ENCODE measurements at places on chromosomes 2 and 18.
A peak's percentile ranks its signal among the peaks of the same experiment; 100 is the strongest.

GRCh38 chr2:33588232-33588631 lies 10.9 kb downstream of the FAM98A start:
- no peak for DNase-seq

- no peak for DNase-seq
Measured at GRCh38 chr2:152961351-152961750, 242.9 kb downstream of the ARL6IP6 start.

- DNase-seq = no peak
Measured at GRCh38 chr2:70916291-70916690, 19.4 kb upstream of the ATP6V1B1 start.

DNA sequence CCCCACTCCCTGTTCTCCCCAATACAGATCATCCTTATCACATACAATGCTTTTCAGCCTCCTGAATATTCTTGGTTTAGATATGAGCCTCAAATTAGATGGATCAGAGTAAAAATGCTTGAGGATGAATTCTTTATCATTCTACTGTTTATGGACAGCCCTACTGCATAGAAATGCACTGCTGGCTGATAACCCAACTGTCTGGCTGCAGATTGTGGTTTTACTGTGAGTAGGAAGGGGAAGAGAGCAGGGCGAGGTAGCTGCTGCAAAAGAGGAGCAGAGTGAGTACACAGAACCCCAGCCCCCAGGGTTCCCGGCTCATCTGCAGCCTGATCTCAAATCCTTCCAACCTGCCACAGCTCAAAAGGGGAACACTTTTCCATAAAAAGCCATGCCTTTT lies 29.4 kb upstream of the NCOA1 start:
- no peak for DNase-seq

DNA sequence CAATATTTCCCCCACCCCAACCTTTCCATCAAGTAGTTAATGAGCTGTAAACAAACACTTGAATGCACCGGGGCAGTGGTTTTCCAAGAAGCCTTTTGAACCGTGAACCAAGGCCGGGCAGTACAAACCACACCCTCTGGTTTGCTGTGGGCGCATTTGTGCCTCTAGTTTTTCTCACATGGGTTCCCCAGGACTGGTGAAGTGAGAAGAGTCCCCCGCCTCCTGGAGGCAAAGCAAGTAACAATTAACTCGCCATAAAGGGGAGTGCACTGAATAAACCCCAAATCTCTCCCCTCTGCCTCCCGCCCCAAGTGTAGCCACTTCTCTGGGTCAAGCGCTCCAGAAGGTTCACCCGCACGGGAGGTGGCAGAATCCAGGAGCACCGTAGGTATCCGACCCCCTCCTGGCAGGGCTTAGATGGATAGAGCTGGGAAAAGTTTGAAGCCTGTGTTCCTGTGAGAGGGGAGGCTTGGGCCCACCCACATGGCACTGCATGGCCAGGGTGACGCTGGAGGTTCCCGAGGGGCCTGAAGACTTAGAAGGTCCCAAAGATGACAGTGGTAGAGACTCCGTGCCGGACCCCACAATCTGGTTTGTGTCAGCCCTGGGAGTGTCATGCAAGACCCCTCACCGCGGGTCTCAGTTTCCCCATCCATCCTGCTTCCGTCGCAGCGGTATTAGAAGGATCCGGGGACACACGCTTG lies 182.2 kb downstream of the SMAD2 start:
- DNase-seq = no peak

GRCh38 chr2:67283641-67284040 lies 113.5 kb upstream of the ETAA1 start:
- DNase-seq = no peak

- DNase-seq = no peak
Measured at GRCh38 chr2:44947028-44947375, 5.5 kb downstream of the SIX3 start.

DNA sequence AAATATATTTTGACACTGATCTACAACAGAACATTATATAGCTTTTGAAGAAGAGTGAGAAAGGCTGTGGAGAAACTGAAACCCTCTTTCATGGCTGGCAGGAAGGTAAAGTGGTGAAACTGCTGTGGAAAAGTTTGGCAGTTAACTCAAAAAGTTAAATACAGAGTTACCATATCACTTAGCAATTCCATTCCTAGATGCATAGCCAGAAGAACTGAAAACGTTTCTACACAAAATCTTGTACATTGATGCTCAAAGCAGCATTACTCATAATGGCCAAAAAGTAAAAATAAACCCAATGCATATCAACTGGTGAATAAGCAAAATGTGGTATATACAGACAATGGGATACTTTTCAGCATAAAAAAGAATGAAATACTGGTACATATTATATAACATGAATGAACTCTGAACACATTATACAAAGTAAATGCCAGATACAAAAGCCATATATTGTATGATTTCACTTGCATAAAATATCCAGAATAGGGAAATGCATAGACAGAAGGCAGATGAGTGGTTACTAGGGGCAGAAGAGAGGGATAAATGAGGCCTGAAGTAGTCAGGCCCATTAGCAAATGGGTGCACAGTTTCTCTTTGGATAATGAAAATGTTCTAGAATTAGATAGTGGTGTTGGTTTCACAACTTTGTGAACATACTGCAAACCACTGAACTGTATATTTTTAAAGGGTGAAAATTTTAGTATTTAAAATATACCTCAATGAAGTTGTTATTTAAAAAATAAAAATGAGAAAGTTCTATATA lies 114.3 kb downstream of the DYM start:
- DNase-seq = no peak

- no peak for DNase-seq
Measured at GRCh38 chr2:171281110-171281509, 120.4 kb upstream of the TLK1 start.

DNA sequence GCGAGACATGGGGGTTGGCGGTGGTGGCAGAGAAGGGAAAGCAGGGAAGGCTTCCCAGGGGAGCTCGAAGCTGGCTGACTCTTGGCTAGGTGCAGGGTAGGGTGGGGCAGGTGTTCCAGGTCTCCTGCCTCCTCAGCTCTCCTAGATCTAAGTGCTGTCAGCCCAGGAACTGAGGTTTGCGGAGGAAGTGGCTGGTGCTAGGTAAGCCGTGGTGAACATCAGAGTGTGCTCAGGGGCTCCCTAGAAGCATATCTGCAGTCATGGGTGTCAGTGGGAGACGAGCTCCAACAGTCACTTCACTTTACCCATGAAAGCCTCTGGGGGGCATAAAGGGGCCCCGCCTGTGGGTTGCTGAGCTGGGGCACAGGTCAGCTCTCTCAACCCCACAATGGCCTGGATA lies 34.1 kb downstream of the ARHGEF4 start:
- DNase-seq = no peak

GRCh38 chr2:86048888-86049287 lies 56.8 kb downstream of the POLR1A start:
- no peak for DNase-seq

- DNase-seq = peak; percentile 43
Measured at GRCh38 chr2:100292022-100292580, 30.2 kb downstream of the LONRF2 start.

- no peak for DNase-seq
Measured at GRCh38 chr2:224025874-224026273, 13.2 kb downstream of the SERPINE2 start.

DNA sequence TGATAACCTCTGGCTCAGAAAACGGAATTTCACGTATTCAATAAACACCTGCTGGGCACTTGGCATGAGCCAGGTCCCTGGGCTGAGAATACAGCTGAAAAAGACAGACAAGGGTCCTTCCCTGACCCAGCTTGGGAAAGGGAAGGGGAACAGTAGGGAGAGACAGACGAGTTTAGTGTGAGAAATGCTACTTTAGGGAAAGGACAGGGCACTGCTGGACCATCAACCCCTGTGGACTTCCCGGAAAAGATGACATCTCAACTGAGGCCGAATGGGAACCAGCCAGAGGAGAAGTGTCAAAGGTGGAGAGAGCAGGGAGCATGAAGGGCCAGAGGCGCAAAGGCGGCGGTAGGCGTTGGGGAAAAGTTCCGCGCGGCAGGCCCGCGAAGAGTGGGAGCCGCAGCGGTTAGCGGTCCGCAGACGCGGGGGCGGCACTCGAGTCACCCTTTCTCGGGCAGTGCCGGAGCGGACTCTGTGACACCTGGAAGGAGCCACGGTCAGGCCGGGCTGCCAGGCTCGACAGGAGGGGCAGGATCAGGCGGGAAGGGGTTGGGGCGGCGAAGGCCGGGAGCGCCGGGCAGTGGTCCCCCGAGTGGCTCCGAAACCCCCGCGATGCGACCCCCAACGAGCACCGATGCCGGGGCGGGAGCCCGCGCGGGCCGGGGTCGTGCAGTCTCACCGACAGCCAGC lies 519 bp downstream of the TEX261 start:
- DNase-seq = no peak

GRCh38 chr2:223619486-223620129 lies 17.4 kb upstream of the SCG2 start:
- DNase-seq = no peak

DNA sequence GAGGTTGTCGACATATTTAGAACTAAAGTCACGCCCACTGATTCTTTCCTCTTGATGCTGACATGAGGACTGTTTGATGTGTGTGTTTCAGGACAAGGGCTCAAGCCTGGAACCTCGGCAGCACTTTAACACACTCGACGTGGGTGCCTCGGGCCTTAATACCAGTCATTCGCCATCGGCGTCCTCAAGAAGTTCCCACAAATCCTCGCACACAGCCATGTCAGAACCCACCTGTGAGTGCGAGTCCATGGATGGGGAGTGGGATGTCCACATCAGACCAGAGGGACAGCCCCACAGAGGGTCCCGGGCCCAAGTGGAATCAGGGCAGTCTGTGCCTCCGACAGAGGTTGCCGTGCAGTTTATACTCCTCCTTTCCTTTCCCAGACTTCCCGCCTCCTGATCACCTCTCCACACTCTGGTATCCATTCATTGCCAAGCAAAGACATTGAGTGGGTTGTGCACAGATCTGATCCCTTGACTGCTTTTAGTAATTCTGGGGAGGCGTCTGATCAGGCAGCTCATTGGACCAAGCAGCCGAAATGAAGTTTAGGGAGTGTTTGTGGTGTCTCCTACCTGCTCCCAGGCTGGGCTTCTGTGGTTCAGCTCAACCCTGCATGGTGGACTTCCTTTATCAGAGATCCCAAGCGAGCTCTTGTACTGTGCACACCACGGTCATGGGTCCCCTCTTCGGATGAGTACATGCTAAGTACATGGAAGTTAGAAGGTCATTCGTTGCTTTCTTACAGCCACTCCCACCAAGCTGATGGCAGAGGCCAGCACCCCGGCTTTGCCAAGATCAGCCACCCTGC lies 27.2 kb upstream of the RPL31 start:
- no peak for DNase-seq

DNA sequence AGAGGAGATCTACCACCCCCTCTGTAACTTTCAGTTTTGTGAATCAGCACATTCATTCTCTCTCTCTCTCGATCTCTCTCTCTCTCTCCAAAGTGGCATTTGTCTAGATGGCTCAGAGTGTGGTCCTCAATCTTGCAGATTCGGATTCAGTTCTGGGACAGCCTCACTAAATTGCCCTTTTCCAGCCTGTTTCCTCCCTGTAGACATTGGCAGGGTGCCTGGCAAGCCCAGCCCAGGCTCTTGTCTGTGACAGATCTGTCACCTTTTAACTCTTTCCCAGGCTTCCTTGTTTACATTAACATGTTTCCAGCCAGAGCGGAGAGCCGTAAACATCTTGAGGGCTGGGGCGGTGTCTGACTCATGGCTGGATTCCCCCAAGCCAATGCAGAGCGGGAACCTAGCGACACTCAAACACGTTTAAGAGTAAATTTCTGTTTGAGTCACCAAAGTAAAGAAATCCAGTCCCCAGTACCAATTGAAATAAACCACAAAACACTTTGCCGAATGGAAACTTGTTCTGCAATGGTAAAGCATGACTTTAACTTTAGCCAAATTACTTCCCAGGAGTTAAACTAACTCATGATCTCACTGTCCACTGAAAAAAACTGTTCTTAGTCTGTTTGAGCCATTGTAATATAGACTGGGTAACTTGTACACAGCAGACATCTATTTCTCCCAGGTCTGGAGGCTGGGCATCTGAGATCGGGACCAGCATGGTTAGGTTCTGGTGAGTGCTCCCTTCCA lies 6.6 kb upstream of the CYP27C1 start:
- DNase-seq = peak; percentile 28

- DNase-seq = no peak
Measured at GRCh38 chr18:50507120-50507590, 52.7 kb upstream of the MAPK4 start.

- DNase-seq = peak; percentile 30
Measured at GRCh38 chr2:15748736-15749323, 157.2 kb downstream of the DDX1 start.

DNA sequence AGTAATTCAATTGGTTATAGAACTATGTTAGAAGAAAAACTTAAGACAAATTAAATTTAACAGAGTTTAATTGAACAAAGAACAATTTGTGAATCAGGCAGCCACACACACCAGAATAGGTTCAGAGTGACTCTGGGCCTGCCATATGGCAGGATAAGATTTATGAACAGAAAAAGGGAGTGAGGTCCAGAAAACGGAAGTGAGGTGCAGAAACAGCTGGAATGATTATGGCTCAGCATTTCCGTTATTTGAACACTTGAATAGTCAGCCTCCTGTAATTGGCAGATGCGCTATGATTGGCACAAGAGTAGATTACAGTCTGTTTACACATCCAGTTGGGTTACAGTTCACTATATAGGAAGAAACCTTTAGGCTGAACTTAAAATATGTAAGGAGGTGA lies 99.0 kb downstream of the MBD2 start:
- DNase-seq = no peak

DNA sequence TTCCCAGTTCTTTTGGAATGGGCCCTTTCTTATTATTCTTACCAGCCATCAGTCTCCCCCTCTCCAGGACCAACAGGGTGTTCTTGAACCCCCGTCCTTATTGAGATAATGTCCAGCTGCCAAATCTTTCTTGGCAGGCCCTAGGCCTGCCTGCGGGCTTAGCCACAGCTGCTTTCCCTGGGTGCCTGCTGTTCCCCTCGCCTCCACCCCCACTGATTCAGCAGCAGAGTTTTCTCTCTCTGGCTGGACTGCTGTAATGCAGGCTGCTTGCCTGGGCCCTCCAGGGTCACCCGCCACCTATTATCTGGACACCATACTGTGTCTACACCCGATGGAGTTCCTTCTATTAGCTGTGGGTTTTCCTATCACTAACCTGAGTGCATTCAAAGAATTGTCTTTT lies 395.4 kb upstream of the ATP5MC3 start:
- DNase-seq = no peak

DNA sequence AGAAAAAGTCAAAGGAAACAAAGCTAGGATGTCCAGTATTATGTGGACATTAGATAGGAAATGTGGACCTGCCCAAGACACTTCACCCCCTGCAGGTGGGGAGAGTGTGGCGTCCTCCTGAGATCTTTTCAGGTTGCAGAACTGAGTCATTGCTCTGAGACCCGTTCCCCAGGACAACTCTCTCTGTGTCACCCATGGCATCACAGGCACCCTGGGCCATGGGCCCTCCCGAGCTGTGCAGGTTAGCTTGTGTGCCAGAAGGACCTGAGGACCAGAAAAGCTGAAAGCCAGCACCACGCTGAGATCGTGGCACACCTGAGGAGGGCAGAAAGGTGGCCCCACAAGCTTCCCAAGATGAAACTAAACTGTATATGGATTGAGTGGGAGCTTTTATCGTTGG lies 229.5 kb downstream of the AGAP1 start:
- no peak for DNase-seq

- DNase-seq = no peak
Measured at GRCh38 chr2:29322011-29322410, 206.8 kb downstream of the CLIP4 start.

GRCh38 chr2:73897934-73898333 lies 5.1 kb downstream of the ACTG2 start:
- no peak for DNase-seq
